Fibroblast of lung (primary cell): ENCODE measurements at places on chromosomes 11 and 22.

DNA sequence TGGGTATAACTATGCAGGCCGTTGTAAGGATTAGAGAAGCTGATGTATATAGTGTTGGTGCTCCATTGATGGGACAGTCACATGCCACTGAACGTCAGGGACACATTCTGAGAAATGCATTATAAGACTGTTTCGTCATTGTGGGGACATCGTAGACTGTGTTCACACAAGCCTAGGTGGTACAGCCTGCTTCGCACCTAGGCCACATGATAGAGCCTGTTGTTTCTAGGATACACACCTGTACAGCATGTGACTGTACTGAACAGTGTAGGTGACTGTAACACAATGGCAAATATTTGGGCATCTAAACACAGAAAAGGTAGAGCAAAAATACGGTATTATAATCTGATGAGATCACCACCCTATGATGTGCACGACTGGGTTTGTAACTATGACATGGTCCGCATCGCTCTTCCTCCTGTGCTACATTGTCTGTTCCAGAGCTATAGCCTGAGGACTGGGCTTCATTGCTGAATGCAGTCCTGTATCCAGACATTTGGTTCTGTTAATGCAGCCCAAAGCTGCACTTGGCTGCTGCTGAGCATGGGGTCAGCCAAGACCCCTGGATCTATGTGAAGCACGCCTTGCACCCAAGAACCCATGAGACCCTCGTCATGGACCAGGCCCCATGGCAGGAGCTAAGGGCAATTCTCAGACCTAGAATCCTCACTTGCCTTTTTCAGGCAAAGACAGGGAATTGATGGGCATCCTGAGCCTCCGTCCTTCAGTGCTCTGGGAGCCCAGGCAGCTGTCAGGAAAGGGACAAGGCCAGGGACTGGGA lies 51.1 kb upstream of the THY1 start:
- DNase-seq: no peak

GRCh38 chr11:77981346-77981947 lies 13.0 kb downstream of the INTS4 start:
- no peak for DNase-seq

GRCh38 chr11:58912124-58912523 lies 27.2 kb upstream of the GLYATL1 start:
- peak; percentile 35 for DNase-seq

- DNase-seq: peak; percentile 23
These were observed 105.0 kb downstream of the TSPAN18 start for GRCh38 chr11:44831605-44832394.

DNA sequence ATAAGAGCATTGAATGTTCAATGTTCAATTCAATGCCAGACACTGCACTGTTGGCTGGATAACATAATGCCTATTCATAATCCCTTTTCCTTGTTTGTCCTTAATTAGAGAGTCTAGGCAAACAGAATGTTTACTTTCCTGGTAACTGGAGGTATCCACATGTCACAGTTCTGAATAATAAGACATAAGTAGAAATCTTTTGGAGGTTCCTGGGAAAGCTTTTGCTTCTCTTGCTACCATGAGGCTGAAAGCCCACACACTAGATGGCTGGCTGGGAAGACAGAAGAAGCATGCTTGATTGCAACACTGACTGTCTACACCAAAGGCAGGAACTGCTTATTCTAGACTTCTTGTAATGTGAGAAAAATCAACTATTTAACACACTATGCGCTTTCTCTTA lies 79.5 kb downstream of the GAB2 start:
- no peak for DNase-seq

DNA sequence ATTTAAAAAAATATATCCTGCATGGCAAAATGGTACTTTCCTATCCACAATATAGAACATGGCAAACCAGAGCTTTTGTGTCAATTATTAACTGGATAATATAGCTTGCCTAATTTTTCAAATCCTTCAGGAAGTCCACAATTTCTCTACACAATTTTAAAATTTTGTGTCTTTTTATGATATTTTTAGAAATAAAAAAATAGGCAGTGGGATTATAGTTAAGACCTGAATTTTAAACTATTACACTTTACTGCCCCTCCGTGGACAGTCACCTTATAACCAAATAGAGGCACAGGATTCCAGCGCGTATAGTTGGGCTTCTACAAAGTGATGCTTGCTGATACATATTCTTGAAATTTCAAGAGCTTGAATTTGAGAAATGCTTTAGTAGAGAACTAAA lies 2.1 kb upstream of the DMC1 start:
- DNase-seq: peak; percentile 71

DNA sequence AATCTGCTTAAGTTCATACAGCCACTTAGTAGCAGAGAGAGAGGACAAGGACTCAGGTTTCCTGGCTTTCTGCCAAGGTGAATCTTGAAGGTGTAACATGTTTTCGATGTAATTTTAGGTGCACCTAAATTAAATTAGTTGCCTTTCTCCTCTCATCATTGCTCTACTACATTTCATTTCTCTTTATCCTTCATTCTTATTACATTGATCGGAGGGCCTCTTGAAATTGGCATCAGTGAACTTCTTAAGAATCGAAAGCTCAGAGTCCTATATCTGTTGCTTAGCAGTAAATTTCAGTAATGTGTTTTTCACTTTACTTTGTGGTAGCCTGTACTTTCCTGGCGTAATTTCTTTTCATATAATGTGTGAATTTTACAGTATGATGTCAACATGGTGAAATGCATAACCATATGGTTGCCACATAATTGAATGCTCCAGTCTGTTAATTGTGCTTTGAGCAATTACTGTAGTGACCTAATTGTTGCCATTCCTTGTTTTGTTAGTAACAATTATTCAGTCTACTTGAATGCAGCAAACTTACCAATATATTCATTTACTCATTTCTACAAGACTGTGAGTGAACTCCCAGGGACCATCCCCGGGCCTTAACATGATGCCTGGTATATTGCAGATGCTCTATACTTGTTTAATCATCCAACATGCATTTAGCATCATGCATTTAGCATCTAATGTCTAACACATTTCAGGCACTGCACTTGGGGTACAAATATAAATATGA lies 138.1 kb downstream of the MAML2 start:
- DNase-seq: no peak

GRCh38 chr22:48901324-48901723 lies 926.3 kb downstream of the BRD1 start:
- DNase-seq: no peak

DNA sequence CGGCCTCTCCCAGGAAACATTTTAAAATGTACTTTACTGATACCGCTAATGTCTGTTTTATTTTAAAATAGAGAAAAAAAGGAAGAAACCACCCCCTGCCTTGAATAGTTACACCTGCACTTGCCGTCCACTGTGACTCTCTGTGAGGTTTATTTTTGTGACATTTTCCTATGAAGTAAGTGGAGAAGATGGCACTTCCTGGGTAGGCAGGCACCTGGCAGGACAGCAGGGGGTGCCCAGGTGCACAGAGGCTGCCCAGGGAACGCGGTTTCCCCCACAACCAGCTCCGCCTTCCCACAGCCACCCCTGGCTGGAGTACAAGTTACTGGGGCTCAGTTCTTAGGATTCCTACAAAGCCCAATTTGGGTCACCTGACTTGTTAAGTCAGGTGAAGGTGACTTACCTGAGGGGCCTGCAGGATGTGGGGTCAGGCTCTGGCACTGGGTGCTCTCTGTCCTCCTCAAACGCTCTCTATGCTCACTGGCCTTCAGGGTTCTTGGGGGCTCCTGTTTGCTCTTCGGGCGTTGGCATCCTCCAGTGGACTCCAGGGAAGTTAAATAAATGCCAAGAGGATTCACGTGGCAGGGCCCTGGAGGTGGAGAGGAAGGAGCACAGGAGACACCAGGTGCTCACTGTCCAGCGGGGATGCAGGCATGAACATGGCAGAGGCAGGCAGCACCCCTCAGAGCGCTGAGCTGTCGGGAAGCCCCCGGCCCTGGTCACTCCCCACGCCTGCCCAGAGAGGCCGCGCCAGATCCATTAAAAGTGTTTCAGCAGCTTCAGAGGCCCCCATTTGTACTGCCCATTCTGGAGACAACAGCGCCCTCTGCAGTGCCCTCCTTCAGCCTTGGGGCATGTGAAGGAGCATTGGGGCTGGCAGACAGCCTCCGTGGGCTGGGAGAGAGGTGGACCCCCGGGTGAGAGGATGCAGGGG lies 1021.2 kb downstream of the TBC1D22A start:
- no peak for DNase-seq

DNA sequence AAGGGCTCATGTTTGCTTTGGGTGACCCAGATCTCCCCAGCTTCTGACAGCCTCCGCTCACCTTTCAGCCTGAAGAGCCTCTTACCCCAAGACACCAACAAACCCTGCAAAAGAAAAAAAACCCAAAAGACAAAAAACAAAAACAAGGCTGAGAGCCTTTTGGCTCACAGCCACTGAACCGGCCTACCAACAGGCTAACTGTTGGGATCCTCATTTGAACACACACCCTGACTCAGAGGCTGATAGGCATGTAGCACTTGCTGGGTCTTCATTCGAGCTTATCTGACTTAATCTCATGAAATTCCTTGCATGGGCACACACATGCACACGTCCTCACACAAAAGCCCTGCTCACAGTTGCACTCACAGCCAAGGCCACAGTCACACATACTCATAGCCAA lies 22.9 kb upstream of the TSKU start:
- no peak for DNase-seq

GRCh38 chr11:11611381-11611780 lies 10.4 kb downstream of the GALNT18 start:
- no peak for DNase-seq

DNA sequence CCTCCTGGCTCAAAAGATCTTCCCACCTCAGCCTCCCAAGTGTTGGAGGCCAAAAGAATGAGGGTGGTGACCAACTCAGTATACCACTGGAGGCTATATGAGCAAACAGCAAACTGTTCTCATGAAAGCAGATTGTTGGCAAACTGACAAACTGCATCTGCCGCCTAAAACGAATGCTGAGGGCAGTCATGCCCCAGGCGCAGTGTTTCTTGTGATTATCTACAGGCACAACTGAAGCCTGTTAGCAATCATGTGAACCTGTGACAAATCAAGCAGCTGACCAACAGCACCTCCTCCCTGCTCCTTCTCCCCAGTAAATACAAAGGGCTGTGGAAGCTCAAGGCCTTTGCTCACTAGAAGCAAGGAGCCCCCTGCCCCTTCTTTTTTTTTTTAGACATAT lies 47.8 kb downstream of the BTBD10 start:
- DNase-seq: no peak

GRCh38 chr11:1000357-1001278 lies 35.9 kb downstream of the MUC6 start:
- DNase-seq: no peak
